Mesothelial cell of epicardium (in vitro differentiated cells): ENCODE measurements at places on chromosomes 2 and 18. TPM values are rescaled to one million over a fixed set of nuclear protein-coding genes. Genes with fewer than 3 reads are reported as not detected.

DNAJC27 gene
- total RNA-seq = 10.4 to 10.9 TPM (median 10.6 TPM) in 3 replicates

- DNase-seq = no peak
Measured at GRCh38 chr2:85735691-85736090, 18.1 kb upstream of the ATOH8 start.

DNA sequence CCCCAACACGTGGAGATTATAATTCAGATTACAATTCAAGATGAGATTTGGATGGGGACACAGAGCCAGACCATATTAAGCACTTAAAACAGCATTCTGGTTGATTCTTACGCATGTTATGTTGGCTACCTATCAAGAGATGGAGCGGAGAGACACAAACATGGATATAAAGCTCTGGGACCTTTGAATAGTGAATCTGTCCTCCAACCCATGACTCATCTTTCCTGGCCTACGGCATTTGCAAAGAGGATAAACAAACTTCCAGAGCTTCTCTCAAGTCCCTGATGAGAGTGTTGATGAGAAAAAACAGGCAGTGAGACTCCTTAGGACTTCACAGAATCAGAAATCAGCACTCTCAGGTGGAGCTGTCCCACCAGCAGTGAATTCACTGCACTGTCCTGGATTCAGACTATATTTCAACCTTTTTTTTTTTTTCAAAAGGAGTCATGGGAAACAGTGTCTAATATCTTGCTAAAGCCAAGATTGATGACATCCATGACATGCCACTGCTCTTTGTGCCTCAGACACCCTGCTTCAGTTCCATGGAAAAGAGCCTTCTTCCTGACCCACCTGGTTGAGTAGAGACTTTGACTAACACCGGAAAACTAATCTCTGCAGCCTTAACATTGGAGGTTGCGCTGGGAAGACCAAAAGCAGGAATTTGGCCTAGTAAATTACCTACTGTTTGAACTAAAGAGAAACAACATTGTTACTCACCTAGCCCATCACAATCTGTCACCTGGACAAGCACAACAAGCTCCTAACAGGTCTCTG, 62.1 kb upstream of the NPAS2 start:
- no peak for DNase-seq

DNA sequence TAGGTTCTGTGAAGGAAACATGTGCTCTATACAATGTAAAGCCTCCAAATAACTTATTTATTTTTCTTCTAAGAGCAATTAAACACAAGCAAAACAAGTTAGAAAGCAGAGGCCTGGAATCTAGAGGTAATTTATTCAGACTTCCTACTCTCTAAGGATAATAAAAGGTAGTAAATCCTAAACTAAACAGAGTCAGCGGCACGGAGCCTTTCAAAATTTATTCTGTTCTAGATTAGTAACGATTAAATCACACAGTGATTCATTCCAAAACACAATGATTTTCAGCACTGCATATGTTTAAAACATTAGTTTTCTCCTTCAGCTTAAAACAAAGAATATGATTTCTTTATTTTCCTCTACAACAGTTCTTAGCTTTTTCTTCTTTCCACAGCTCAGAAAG, 160.9 kb downstream of the FBXO15 start:
- no peak for DNase-seq

CDCA7 gene
- 17.6 to 20.2 TPM (median 18.3 TPM) in 3 replicates for total RNA-seq

DNA sequence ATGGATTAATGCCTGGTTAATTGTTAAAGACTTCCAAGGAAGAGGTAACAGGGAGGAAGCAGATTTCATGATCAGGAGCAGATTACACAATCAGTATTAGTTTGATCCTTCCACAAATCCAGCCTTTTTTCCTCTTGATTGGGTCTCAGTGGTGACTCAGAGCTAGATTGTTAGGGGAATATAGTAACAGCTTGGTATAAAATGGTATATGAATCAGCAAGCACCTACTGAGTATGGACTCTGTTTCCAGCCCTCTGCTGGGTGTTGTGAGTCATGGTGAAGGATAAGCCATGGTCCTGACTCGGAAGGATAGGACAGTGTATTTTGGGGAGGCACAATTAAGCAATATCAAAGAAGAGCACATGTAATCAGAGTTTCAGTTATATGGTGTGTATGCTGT, 272.4 kb upstream of the DPP10 start:
- no peak for DNase-seq

DNA sequence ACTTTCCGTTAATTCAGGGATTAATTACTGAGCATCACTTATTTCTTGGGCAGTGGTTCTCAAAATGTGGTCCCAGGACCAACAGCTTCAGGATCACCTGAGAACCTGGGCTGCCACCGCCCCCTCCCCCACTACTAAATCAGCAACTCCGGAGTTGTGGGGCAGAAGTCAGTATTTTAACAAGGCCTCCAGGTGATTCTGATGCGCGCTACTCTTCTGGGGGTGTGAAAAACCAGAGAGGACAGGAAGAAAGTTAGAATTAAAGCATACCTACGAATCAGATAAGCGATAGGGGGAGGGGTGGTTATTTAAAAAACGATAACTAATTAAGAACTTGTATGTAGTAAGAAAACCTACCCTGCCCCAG, 319 bp downstream of the ZSCAN30 start:
- DNase-seq = no peak

DNA sequence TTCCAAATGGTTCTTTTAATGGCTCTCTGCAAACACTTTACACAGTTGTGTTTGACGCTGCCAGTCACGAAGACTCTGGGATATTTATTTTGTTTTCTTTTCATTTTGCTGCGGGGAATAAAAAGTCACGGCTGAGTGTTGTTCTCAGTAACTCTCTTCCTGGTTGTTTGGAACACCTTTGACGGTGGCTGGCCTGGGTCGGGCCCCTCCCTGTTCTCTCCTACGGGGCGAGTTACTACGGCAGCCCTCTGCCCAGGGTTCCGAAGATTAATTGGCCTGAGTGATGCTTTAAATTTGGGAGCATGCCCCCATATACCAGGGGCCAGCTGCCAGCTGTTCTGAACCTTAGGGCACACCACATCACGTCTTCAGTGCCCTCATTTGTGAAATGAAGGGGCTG, 84.7 kb downstream of the GATA6 start:
- DNase-seq = no peak

- DNase-seq = no peak
Measured at GRCh38 chr18:46401486-46402070, 255.4 kb downstream of the LOXHD1 start.

GRCh38 chr2:191225126-191225525, 20.1 kb upstream of the MYO1B start:
- no peak for DNase-seq

GRCh38 chr2:161780881-161781280, 156.7 kb downstream of the SLC4A10 start:
- no peak for DNase-seq

- DNase-seq = no peak
Measured at GRCh38 chr2:197442857-197443256, 8.0 kb upstream of the SF3B1 start.

GRCh38 chr2:227473122-227473461, 1.1 kb downstream of the AGFG1 start:
- DNase-seq = no peak

RND3 gene
- 140 to 145 TPM (median 144 TPM) in 3 replicates for total RNA-seq

GRCh38 chr2:54041135-54041534, 70.3 kb upstream of the PSME4 start:
- DNase-seq = no peak

DNA sequence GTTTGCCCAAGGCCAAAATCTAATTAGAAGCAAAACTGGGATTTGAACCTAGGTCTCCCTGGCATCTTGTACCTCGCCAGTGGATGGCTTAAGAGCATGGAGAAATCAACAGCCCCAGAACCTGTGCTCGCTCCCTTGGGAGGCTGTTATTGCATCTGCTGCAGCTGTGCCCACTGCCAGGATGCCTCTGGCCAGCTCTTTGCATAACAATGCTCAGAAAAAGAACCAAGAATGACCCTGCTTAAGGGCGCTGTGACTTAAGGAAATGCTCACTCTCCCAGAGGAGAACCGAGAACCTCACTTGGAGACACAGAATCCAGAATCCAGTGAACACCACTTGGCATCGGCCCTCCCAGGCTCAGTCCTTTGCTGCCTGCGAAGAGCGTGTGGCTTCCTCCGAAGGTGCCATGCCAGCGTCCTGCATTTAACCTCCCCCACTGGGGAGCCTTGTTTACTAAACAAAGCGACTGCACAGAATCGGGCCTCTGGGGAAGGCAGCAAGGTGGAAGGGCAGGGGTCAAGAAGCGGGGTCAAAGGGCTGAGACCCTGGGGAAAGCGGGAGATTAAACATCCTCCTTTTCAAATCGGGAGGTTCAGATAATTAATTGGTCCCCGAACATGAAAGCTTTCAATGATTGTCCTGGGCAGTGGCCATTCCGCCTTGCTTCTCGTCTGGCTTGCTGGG, 71.0 kb upstream of the BOD1L2 start:
- DNase-seq = no peak

- no peak for DNase-seq
Measured at GRCh38 chr2:200054681-200055468, 99.5 kb downstream of the MAIP1 start.

DNA sequence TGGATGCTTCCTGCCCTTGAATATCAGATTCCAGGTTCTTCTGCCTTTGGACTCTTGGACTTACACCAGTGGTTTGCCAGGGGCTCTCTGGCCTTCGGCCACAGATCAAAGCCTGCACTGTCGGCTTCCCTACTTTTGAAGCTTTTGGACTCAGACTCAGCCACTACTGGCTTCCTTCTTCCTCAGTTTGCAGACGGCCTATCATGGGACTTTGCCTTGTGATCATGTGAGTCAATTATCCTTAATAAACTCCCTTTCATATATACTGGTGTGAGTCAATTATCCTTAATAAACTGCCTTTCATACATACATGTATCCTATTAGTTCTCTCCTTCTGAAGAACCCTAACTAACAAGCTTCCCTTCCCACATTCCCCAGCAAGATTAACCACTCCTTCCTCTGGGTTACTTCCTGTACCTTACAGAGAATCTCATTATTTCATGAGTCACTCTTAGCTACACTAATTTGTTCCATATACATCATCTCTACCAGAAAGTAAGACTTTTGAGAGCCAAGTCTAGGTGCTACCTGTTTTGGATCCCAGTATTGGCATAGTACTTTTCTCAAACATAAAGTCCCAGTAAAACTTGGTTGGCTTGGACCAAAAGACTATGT, 31.3 kb upstream of the LRATD1 start:
- no peak for DNase-seq

C2orf80 gene
- total RNA-seq = not detected in 3 replicates

DNA sequence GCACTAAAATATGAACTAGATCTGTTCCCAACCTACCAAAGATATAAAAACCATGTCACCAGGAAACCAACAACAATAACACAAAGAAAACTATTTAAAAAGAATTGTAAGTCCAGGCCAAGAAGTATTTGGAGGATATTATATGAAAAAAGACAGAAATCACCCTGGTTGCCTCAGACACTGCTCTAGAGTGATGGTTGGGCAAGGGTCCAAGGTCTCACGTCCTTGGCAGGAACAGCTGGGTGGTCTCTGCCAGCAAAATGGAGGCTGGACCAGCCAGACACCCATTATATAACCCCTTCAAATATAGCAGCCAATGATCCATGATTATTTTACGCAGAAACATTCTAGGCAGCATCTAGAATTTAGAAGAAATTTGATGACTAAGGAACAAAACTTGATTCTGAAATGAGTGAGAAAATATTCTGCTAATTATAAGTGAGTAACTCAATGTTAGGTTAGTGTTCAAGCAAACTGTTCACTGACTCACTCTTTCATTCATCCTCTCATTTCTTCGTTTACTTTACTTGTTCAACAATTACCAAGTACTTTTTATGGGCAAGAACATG, 35.4 kb downstream of the MRPL35 start:
- DNase-seq = no peak
